ENCODE measurements at places on chromosomes 5 and 9.

DNA sequence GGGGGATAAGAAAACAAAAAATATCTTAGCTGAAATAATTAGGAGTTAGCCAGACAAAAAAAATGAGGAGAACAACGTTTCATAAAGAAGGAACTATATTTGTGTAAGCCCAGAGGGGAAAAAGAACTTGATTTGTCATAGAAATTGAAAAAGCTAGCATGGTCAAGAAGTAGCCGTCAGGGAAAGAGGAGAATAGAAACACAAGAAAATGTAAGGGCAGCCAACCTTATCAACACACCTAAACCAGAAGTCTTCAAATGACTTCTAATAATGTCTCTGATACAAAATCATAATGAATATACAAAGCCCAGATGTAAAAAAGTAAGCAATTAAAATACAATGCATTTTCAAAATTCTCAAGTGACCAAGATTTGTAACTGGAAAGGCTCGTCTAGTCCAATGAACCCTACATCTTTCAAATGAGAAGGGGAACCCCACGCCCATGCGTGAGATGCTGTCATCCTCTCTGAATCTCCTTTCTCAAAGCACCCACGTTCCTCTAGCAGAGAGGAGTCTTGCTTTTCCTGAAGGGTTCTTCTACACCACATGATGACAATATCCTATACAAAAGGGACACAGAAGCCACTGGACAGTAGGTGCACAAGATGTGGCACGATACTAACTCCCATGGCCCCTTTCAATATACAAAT, 103.7 kb downstream of the ARL15 start:
- H3K27ac ChIP-seq: no peak overlapping the region
- H3K27me3 ChIP-seq: peaks cover 2% of the 10 kb centered on the region
- H3K36me3 ChIP-seq: no peaks in the 10 kb centered on the region
- H3K4me1 ChIP-seq: no peaks in the 10 kb centered on the region
- no peak overlapping the region for H3K4me3 ChIP-seq

- no peak overlapping the region for H3K27ac ChIP-seq
- H3K4me1 ChIP-seq: peaks cover 10% of the 10 kb centered on the region
- no peak overlapping the region for H3K4me3 ChIP-seq
- no peak for DNase-seq
- H3K36me3 ChIP-seq: peaks cover 48% of the 10 kb centered on the region
Measured at GRCh38 chr5:134560698-134561097, 35.2 kb downstream of the JADE2 start.

GRCh38 chr5:118531276-118531675, 457.1 kb downstream of the DTWD2 start:
- H3K27me3 ChIP-seq: no peaks in the 10 kb centered on the region
- H3K27ac ChIP-seq: no peak overlapping the region
- no peak overlapping the region for H3K4me3 ChIP-seq
- no peak for DNase-seq
- no peaks in the 10 kb centered on the region for H3K36me3 ChIP-seq

DNA sequence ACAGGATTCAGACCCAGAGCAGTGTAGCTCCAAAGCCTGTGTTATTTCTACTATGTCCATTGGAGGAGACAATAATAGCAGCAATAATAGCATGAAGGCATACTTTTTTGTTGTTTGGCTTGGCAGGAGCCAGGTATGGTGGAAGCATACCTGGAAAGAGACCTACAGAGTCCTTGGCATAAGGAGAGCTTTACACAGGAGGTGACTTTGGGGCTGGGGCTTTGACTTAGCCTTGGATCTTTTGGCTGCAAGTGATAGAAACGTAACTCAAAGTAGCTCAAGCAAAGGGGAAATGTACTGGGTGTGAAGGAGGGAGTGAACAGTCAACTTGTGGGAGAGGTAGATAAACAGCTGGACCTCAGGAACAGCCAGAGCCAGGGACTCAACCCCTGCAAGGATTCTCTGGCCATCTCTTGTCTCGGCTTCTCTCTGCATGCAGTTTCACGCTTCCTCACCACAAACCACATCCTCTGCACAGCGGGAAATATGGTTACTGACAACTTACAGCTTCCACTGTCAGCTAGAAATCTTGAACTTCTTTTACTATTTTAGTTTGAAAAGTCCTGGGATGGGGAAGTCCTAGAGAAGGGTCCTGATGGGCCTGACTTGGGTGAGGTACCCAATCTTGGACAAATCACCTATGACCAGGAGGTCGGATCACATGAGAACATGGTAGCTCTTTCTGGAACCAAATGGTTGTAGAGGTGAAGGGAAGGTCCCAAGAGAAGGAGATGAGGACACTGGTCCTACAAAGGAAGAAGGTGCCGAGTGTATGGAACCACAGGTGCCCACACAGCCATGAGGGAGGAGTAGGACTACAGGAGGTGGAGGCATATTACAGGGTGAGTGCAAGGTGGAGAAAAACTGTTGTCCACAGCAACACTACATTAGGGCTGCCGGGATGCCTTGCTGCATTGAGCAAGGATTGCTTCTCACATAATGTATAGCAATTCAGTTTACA, 47.0 kb upstream of the TGFBR1 start:
- H3K4me1 ChIP-seq: peaks cover 65% of the 10 kb centered on the region
- peaks cover 7% of the 10 kb centered on the region for H3K36me3 ChIP-seq
- H3K27me3 ChIP-seq: peaks cover 8% of the 10 kb centered on the region
- H3K27ac ChIP-seq: peak overlapping the region; percentile 92

Measured in T-helper 2 cell treated with Interferon-gamma antibody and Interleukin-4, amounts not matched to agents 5 μg/mL and 100 μg/mL, for 36 hours (primary cell).